ENCODE measurements at places on chromosomes 7 and 10.

DNA sequence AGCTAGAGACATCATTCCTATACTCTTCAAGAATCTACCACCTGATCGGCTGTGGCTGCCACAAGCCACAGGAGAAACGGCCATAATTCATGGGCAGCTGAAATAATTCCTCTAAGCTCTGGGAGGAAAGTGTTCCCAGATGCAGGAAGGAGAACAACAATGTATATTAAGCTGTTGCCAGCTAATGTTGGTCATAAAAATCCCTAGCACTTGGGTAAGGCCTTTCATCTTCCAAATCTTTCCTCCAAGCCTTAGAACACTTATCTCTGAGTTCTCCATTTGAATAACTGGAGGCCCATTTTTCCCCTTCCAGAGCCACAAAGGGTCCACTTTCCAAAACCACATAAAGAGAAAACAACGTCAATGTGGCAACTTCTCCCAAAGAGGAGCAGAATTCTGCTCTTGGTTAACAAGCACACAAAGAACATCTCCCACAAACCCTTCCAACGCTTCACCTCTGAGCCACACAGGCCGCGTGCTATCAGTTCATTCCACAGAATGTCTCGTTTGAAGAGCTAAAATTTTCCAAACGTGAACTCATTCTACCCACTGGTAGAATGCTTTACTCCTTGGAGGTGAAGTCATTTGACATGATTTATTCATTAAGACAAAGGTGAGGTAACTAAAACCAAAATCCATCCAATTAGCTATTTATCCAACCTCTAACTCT lies 11.2 kb downstream of the KCNMA1 start:
- no peak for DNase-seq

DNA sequence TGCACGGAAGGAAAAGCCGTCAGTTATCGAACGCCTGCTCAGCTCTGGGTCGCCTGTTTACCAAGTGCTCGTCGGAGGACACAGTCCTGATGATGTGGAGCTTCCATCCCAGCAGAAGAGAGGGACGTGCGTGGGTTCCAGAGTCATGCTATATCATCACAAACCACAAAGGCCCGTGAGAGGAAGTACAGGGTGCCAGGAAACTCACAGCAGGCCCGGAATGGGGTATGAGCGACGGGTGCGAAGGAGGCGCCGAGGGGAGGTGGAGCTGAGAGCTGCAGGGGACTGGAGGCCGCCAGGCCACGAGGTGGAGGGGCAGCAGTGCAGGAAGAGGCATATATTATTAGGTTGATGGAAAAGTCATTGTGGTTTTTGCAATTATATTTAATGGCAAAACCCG lies 102.5 kb downstream of the ACTR3B start:
- no peak for DNase-seq

DNA sequence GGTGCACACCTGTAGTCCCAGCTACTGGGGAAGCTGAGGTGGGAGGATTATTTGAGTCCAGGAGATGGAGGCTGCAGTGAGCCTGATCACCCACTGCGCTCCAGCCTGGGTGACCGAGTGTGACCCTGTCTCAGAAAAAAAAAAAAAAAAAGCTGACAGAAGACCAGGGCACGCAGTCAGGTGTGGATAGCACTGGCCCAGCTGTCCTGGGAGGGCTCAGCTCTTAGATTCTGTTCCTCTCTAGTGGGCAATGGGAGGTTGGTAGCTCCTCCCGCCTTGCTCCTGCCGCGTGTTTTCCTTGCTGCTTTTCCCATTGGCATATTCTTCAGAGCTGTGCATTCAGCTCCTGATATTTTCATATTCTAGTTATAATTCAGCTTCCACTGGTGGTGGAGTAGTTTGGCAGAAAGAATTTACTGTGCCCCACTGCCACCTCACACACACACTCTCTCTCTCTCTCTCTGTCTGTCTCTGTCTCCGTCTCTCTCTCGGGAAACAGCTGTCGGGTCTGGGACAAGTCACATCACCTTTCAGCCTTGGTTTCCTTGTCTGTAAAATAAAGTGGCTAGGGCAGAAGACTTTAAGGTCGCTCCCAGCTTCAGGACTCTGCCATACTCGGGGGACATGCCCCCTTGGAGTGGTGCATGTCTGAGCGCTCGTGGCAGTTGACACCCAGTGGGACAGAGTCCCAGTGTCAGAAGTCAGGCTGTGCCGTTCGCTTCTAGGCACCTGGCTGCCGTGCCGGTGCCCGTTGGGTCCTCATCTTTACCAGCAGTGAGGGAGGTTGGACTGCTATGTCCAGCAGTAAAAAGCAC lies 25.9 kb upstream of the ANKRD2 start:
- DNase-seq, result no peak

DNA sequence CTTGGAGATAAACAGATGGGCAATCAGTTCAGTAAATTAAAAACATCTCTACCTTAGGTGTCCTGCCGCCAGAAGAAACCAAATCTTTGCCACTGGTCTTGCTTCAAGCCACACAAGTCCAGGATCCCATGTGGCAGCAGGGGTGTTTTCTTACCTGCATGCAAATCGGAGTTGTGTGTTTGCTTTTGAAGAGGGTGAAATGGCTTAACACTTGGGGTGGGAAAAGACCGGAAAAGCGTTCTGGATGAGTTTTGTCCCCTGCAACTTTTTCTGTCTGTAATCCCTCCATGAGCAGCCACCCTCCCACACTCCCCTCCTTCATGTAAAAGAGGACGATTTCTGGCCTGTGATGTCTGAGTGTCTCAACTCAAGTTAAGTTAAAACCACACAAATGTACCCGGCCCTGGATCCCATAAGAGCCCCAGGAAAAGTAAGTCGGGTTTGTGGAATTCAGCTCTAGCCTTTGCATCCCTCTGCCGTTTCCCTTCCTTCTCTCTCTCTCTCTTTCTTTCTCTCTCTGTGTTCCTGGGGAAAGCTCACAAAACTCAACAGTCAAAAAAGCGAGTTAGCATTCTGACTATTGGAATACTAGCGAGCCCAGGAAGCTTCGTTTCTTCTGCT lies 178.5 kb downstream of the TCF7L2 start:
- no peak for DNase-seq

GRCh38 chr10:130998642-130999041 lies 312.9 kb downstream of the TCERG1L start:
- DNase-seq, result no peak

DNA sequence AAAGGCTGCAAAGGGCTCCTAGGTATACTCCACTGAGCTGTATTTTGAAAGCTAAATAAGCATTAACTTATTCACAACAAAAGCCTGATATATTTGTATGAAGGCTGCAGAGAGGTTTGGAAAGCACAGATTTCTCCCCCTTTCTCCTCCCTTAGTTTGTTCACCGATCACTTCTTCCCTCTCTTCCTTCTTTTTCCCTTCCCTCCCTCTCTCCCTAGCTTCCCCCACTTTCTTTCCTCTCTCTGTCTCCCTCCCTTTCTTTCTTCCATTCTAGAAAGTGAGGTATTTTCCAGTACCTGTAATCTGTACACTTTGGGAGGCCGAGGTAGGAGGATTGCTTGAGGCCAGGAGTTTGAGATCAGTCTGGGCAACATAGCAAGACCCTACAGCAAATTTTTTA lies 62.1 kb downstream of the HHEX start:
- no peak for DNase-seq

DNA sequence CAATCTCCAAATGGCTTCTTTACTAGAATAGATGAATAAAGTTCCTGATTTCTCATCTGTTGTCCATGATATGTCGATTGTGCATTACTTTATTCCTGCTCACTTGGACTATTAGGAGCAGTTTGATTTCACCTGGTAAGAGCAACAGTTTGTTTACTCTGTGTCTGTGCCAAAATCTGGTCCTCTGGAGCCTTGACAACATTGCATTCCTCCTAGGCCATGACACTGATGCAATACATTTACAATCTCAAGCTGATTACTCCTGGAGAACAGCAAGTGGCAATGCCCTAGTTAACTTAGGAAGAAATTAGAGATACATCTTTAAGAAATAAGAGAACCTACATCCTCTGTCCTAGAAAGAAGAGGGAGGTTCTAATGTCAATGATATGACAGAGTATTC lies 71.8 kb downstream of the SGCE start:
- no peak for DNase-seq

- DNase-seq, result no peak
These were observed 24.2 kb downstream of the CRTAC1 start for GRCh38 chr10:98006266-98006665.

- no peak for DNase-seq
These were observed 62.2 kb downstream of the VIM start for GRCh38 chr10:17290226-17290625.

GRCh38 chr10:43816351-43817321 lies 168.0 kb upstream of the ZNF32 start:
- DNase-seq, result peak; percentile 52

- DNase-seq, result no peak
These were observed 127.5 kb downstream of the VPS50 start for GRCh38 chr7:93359520-93360198.

GRCh38 chr10:29415876-29416275 lies 127.0 kb downstream of the LYZL1 start:
- no peak for DNase-seq

DNA sequence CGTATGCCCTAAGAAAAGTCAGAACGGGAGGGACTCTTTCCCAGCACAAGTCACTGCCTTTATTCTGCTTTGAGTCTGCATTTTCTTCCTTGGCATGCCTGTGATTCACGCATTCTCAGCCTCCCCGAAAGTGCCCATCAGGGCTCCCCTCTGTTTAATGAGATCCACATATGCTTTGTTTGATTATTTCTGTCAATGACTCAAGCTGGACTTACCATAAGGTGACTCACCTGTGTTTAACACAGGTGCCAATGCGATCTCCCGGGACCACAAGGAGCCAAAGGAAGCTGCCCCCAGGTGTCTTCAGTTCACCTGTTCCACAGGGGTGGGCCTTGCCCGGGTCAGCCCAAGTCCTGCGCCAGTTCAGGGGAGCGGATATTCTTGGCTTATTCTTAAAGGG lies 386.0 kb upstream of the SHH start:
- DNase-seq, result no peak

DNA sequence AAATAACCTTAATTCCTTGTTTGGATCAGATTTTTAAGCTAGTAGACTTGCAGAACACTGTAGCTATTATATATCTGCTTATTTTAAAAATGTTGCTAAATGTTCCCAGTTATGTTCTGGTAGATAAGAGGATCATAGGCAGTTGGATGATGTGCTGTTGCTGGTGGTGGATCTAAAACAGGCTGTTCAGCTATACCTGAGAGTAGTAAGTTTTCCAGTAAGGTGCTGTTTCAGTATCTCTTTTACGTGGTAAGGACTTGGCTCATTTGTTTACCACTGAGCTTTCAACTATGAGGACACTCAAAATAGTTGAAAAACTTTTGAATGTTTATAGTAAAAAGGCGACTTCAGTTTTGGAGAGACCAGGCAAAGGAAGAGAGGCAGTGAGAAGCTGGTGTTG lies 180.9 kb downstream of the CDK14 start:
- DNase-seq, result no peak

- DNase-seq, result no peak
These were observed 8.9 kb downstream of the FBXL13 start for GRCh38 chr7:103065667-103066066.

DNA sequence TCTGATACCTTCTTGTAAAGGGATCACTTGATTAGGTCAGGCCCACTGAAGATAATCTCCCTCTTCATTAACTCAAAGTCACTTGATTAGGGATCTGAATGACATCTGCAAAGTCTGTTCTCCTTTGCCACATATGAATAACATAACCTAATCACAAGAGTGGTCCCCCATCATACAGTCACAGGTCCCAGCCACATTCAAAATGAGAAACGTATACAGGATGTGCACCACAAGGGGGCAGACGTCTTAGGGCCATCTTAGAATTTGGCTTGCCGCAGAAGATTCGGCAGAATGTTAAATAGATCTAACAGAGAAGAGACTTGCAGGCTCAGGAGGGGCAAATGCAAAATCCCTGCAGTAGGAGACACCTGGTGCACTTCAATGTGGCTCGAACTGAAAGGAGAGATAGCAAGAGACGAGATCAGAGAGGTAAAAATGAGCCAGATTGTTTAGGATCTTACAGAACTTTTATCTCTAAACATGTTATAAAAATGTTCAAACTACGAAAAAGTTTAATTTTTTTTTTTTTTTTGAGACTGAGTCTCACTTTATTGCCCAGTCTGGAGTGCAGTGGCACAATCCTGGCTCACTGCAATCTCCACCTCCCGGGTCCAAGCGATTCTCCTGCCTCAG lies 10.4 kb upstream of the SMC3 start:
- peak; percentile 57 for DNase-seq

- no peak for DNase-seq
These were observed 47.6 kb upstream of the ITGB1 start for GRCh38 chr10:33005322-33006301.

DNA sequence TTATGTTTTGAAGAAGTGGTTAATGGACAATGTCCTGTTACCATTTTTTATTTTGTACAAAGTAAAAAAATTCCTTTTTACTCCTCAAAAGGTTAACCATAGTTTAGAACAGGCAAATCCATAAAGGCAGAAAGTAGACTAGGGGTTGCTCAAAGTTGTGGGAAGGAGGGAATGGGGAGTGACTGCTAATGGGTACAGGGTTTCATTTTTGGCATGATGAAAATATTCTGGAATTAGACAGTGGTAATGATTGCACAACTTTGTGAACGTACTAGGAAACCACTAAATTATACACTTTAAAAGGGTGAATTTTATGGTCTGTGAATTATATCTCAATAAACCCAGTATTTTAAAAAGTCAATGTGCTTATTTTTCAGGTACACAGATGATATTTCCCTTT lies 35.4 kb upstream of the CDK14 start:
- DNase-seq, result no peak

Measured in activated naive CD4-positive, alpha-beta T cell (primary cell).